ENCODE measurements at places on chromosomes 2 and 18.

DNA sequence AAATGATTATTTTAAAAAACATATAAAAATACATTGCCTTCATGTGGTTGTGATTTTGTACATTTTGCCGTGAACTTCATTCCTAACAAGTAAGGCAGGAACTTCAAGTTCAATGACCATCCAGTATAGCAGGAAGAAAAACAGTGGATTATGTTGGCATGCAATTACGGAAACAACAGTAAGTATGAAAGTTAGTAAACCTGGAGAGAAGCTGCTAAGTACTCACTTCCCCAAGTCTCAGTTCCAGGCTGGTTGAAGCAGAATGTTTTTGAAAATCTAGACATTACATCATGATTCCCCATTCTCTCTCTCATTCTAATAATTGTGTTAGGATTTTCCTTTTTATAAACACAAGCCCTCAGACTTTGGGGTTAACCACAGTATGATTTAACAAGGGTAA is 987.1 kb upstream of the KLHL29 start:
- no peak for DNase-seq

- no peak for DNase-seq
These were observed 19.0 kb downstream of the KRCC1 start for GRCh38 chr2:88036606-88037005.

GRCh38 chr2:216001216-216002100 is 11.9 kb downstream of the MREG start:
- no peak for DNase-seq

- DNase-seq: no peak
These were observed 124.8 kb upstream of the RMDN2 start for GRCh38 chr2:37800176-37800858.

DNA sequence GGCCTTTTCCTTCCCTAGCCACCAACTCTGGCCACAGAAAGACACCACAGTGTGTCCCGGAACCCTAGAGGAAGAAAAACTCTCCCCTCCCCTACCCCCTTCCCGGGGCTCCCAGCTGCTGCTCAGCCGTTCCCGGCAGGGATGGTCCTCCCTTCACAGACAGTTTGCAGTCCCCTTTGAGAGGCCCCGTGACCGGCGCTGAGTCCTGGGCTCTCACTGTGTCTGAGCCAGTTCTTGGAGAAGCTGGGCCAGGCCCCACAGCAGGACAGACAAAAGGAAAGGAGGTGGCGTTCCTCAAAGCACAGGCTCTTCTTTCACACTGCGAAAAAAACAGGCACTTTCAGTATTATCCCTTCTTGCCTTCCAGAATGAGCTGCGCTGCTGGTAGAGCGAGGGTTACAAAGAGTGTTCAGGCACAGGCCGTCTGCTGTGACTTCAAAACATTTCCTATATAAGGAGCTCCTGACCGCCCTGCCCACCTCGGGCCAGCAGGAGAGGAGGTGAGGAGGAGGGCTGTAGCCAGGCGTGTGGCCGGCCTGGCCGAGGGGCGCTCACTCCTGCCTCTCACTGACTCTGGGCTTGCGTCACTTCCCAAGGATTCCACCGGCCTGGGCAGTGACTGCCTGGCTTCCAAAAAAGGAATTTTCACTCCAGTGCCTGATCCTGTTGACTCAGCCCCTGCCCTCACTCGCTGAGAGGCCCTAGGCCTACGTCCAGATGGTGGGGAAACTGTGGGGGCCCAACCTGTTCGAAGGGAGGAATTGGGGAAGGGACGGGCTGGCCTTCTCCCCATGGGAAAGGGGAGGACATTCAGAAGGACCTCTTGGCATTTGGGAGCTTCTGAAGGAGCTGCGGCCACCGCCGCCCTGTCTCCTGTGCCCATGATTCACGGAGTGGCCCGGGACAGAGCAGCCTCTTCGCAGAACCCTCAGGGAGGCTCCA is 24.9 kb downstream of the CIDEA start:
- no peak for DNase-seq

- peak; percentile 79 for DNase-seq
These were observed 1.0 kb upstream of the NFATC1 start for GRCh38 chr18:79394534-79395307.

- DNase-seq: no peak
These were observed 86.7 kb downstream of the PLB1 start for GRCh38 chr2:28582595-28582994.

DNA sequence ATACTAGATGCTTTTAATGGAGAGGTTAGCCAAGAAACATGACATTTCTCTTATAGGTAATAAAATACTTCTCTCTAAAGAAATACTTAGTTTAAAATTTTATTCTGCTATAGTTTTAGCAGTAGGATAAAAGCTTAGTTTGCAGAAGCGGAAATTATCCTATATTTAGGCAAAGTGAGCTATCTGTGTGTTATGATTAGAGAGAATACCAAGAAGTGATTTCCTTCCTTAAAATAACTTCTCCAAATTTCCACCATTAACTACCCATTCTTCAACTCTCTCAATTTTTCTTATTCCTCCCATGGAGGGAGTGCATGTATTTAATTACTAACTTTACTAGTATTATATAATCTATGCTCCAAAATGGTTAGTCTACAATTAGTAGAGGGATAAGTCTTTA is 15.8 kb upstream of the IL1RL1 start:
- no peak for DNase-seq

DNA sequence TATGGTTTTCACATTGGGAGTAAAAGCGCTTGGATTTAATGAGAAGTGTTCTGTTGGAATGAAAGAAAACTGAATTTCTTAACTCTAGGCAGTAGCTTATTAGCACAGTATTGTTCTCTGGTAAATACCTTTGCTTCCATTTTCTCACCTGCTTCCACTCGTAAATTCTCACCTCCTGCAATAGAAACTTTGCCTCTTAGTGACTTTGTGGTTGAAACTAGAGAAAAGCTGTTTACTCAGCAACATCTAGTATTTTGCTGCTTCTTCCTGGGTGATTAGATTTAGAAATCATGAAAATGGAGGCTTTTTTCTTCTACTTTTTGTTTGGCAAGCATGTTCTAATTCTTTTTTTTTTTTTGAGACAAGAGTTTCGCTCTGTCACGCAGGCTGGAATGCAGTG is 385.4 kb downstream of the SPAG16 start:
- no peak for DNase-seq

GRCh38 chr2:218366621-218367414 is 10.2 kb downstream of the CATIP start:
- no peak for DNase-seq

DNA sequence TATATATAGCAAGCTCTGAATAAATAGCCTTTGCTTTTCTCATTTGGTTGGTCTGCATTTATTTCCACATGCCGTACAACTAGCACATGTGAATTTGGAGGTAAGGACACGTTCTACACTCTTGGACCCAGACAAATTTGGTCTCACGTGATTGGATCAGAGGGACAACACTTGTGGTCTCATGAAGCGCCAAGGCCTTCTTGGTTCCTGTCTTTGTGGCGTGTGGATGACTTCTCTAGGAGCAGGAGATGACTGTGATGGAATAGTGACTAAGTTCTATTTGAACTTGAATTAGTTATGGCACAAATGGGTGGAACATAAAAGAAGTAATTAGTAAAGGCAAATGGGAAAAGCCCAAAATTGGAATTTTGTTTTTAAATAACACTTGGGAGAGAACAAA is 206.9 kb downstream of the BCL2 start:
- DNase-seq: no peak

GRCh38 chr2:172701250-172701649 is 34.4 kb upstream of the RAPGEF4 start:
- no peak for DNase-seq

DNA sequence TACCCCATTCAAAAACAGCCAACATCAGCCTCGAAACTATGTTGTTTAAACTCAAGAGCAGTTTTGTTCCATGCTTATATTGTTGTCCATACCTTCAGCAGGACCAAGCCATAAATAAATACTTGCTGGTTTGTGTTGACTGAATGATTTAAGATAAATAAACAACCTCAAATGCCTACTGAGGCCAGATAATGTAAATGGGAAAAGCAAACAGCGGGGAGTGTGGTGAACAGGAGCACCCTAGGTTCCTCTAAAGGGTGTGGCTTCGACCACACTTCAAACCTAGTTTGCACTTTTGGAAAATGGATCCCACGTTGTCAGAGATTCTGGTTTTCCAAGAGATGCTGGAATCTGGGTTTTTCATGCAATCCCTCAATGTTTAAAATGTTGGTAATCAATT is 1.7 kb upstream of the PMAIP1 start:
- DNase-seq: no peak

- DNase-seq: no peak
These were observed 28.4 kb upstream of the PXDN start for GRCh38 chr2:1772471-1773267.

DNA sequence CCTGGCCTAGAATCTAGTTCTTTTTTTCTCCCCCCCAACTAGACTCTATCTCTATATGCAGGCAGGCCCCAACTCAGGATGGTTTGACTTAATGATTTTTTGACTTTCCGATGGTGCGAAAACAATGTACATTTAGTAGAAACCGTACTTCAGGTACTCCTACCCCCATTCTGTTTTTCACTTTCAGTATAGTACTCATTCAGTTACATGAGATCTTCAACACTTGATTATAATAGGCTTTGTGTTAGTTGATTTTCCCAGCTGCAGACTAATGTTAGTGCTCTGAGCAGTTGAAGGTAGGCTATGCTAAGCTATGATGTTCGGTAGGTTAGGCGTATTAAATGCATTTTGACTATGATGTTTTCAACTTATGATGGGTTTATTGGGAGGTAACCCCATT is 37.7 kb downstream of the PLEKHB2 start:
- DNase-seq: no peak

Measured in NAMALWA (cell line).